ENCODE measurements at places on chromosomes 2 and 18.

DNA sequence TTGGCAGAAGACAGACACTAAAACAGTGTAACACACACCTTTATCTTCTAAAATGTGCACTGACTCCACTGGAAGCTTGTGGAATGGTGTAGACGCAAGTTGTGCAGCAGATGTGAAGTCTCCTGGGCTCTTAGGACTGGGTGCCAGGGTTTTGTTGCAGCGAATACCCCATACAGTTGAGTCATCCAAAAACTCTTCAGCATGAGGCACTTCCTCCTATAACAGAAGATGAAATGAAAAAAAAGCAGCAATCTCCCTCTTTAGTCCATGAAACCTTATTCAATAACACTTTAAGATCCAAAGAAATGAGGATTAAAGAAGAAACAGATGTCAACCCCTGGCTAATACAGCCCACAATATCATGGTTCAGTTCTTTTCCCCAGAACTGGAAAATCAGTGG, 22.2 kb downstream of the BUB1 start:
- DNase-seq = no peak

DNA sequence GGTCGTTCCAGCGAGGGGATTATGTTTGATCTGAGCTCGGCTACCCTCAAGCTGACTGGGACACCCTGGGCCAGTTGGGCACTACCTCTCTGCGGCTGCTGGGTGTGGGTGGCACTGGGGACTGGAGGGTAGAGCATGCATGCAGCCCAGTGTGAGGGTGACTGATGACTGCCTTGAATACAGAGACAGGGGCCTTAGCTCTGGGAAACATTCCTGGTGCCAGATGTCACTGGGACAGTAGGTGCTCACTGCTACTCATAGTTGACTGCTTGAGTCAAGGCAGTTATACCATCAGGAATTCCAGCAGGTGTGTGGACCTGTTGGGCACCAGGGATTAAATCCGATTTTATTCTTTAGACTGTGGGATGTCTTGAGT, 33.6 kb upstream of the ATP6V1B1 start:
- DNase-seq = no peak

DNA sequence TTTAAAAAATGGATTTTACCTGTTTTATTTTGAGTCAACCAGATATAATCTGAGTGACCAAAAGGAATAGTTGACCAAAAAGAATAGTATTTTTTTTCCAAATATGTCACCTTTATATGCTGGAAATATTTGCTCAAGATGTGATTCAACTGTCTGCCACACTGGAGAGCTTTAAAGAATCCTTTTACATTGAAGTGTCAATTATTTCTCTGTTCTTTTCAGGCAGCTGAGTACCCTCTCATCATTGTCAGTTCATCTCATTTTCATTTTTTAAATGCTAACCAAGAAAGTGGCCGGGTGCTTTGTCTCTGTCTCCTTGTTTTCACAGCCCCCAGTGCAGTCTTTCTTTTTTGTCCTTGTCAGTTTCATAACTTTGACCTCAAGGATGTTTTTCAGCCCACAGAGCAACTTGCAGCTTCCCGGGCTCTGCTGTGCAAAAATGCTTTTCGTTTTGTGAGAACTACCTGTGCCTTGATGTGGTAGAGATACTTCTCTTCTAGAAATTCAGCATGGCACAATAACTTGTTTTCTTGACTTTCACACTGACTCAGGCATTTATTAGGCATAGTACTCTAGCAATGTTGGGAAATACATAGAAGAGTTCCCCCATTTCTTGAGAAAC, 23.4 kb upstream of the CERS6 start:
- no peak for DNase-seq

- no peak for DNase-seq
These were observed 9.9 kb downstream of the CHST9 start for GRCh38 chr18:27175245-27175644.
